ENCODE measurements at places on chromosomes 4 and X.

DNA sequence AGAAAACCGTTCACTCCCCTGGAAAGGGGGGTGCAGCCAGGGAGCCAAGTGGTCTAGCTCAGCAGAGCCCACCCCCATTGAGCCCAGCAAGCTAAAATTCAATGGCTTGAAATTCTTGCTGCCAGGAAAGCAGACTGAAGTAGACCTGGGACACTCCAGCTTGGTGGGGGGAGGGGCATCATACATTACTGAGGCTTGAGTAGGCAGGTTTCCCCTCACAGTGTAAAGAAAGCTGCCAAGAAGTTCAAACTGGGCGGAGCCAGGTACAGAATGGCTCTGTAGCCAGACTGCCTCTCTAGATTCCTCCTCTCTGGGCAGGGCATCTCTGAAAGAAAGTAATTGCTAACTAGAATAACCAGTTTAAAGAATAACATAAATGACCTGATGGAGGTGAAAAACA lies 372.3 kb upstream of the F9 start:
- no peak for DNase-seq

- DNase-seq, result no peak
Measured at GRCh38 chr4:146478009-146478408, 43.7 kb downstream of the SLC10A7 start.

- peak; percentile 8 for DNase-seq
Measured at GRCh38 chrX:38052096-38052495, 45.7 kb downstream of the SYTL5 start.

GRCh38 chrX:10821293-10821692 lies 200.9 kb upstream of the MID1 start:
- no peak for DNase-seq

DNA sequence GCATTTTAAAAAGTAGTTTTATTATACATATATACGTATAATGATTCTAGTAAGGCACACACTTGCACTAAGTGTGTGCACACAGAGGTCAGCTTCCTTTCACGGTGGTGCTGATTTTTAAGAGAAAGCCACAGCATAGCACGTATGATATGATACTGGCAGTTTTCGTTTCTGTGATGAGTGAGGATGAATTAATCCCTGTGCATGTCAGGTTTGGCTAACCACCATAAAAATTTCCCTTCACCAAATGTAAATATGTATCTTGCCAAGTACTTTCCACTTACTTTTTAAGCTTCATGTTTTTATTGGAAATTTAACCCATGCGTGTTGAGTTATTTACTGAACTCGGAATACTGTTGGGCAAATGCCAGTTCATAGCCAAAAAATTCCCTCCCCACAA lies 84.6 kb downstream of the SYNPO2 start:
- no peak for DNase-seq

DNA sequence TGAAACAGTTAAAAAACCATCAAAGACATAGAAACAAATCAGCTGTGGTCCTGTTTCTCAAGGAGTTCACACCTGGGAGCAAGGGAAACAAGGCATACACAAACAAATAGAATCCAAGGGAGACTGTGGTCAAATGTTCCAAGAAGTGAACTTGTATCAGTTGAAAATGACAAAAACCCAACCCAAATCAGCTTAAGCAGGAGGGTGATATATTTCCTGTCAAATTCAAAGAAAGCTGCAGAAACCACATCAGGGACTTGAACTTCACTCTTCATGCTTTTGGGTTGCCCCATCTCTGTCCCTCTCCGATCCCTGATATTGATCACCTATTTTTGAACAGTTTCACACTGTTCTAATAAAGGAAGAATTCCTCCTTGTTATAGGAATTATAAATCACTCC lies 148.6 kb upstream of the FMR1 start:
- DNase-seq, result no peak

- no peak for DNase-seq
Measured at GRCh38 chr4:5211282-5211839, 160.1 kb downstream of the STK32B start.

DNA sequence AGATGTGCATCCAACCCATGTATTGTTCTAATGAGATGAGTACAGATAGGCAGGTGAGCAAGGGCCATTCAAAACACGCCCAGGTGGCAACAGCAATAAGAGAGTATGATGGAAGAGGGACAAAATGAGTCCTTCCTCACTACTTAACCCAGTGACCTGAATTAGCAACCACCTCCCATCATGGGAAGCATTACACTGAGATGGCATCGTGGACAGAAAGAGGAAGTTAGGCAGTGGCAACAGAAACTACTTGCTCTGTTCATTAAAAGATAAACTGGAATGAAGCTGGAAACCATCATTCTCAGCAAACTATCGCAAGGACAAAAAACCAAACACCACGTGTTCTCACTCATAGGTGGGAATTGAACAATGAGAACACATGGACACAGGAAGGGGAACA lies 17.2 kb downstream of the RXFP1 start:
- DNase-seq, result no peak

Data from activated CD8-positive, alpha-beta T cell treated with anti-CD3 and anti-CD28 coated beads for 36 hours (primary cell).